Coronary artery (tissue), 2 donors: ENCODE measurements at places on chromosomes 3 and 15.

GRCh38 chr3:163671201-163671600, 1407.1 kb downstream of the SI start:
- no peak for DNase-seq

- no peak for DNase-seq
Observed at GRCh38 chr3:174863488-174863887, 4.4 kb downstream of the NAALADL2 start.

DNA sequence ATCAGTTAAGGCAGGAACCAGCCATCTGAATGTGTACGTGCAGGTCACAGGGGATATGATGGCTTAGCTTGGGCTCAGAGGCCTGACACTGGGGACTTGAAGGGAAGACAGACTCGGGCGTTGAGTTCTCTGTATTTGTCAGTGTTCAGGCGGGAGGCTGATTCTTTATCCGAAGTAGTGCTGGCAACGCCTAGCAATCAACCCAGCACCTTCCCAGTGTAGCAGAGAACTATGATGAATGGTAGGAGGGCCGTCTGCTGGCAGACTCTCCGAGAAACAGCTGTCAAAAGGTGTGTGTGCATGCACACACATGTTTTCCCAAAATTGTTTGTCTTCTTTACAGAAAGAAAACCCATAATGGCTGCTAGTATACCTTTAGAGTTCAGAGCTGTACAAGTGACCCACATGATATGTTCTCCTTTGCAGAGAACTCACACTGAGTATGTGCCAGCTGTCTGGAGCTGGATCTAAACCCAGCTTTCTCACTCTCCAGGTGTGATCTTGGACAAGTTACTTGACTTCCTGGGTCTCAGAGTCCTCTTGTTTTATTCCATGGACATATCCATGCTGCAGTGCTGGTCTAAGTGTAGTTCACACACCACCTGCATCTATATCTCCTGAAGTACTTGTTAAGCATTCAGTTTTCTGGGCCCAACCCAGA, 74.5 kb upstream of the LARS2 start:
- no peak for DNase-seq

DNA sequence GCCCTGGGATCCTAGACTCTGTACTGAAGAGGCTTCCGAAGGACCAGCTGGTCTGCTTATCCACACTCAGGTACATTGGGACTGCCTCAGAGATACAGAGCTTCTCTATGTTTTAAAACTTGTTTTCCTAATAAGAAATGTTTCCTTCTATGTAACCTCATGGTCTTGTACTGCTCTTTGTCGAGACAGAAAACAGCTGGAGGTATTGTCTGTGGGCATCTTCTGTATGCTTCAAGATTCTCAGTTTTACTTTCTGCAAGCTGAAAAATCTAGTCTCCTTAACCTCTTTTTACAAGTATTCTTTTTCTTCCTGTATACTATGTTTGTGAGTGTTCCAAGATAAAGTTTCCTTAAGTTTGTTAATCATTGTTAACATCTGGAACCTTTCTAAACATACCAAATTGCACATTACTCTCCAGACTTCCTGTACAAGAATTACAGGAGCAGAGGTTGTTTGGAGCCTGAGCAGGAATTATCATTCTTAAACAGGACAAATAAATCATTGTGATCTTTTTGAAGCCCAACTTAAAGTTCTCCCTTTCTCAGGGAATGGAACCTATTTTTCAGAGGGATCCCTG, 358.3 kb upstream of the CFAP20DC start:
- no peak for DNase-seq

DNA sequence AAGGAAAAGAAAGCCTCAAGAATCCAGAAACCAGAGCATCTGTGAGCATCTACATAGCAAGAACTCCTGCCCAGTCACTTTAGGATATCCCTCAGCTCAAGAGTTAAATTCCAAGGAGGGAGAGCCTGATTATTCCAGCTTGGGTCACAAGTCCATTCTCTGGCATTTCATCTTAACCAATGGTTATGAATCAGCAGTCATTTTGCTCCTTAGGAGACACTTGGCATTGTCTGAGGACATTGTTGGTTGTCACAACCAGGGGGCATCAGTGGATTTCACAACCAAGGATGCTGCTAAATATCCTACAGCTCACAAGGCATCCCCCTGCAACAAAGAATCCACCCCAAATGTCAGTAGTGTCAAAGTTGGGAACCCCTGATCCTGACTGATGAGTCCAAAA, 51.0 kb upstream of the LMCD1 start:
- no peak for DNase-seq

DNA sequence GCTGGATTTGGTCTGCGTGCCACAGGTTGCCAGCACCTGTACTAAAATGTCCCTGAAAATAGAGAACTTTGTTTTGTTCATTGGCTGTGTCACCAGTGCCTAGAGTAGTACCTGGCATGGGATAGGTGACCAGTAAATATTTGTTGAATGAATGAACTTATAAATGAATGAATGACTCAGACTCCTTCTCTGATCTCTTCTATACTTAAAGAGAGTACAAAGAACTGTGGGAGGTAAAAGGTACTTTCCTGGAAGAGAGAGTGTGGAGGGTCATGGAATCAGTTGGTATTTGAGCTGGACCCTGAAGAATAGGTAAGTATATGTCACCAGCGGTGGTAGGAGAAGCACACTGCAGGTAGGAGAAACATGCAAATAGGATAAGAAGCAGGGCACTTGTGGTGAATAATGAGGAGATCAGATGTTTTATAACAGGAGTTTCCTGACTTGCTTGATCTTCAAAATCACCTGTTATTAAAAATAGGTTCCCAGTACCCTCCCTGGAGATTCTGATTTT, 149.4 kb downstream of the LPP start:
- DNase-seq = no peak

- no peak for DNase-seq
Observed at GRCh38 chr3:174957081-174957480, 97.9 kb downstream of the NAALADL2 start.

- DNase-seq = no peak
Observed at GRCh38 chr3:77620009-77620408, 580.1 kb downstream of the ROBO2 start.

DNA sequence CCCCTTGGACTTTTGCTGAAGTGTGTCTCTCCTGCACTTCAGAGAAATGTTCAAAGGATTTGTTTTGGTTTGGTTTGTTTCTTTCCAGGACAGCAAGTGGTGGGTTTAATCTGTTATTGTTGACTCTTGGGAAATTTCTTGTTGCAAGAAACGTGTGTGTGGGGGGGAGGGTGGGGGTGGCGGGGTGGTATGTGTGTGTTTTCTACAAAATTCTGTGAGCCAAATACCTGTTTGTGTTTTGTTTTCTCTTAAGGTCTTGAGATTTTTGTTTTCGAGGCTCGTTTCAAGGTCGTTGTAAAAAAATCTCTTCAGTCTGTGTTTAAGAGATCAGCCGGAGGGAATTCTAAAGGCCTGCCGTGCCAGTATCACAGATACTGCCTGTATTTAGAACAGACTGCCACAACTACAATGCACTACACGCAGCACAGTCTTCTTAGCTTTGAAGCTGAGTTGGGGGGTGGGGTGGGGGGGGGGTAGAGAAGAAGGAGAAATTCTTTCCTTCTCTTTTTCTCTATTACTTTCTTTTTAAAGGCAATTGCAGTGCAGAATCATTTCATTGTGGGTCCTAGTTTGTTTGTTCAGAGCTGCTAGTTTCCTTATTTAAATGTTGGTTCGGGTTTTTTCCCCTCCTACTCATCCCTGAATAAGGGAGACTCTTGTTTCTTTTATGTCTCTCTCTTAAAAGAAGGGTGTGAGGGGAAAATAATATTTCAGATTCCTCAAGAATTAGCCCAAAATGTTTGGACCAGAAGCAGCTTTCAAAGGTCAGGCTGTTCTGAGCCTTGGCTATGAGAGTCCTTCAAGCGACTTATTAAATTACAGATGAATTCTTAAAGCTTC, 1.4 kb upstream of the BCL6 start:
- no peak for DNase-seq

DNA sequence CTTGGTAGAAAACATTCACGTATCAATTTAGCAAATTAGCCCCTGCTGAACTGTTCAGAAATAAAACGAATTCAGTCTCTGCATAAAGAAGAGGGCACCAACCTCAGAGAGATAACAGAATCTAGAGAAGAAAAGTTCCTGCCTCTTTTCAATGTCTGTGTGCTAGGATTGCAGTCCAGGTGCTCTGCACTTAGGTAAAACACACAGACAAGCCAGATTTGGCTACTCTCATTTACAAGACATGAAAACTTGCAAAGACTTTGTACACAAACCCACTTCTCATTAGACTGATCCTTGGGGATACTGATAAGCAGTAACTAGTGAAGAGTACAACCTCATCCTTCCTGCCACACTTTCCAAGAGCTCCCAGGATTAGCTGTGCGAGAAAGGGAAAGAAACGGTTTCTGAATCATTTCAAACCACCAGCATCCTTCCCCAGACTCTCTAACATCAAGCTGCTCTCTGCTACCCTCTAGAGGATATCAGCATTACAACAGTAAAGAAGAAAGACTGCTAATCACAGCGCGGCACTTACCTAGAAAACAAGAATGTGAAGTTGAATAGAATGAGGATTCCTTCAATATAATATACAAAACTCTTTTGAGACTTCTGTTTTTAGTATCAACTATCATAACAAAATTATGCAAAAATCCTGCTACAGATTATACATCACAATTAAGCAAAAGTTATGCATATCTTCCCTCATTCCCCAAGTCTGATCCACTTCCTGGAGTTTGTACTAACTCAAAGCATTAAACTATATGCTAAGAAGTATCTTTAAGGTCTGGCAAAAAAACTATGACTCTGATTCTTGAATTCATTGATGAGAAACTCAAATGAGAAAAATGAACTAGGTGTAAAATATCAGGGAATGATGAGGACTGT, 306.4 kb downstream of the MAGI1 start:
- no peak for DNase-seq

DNA sequence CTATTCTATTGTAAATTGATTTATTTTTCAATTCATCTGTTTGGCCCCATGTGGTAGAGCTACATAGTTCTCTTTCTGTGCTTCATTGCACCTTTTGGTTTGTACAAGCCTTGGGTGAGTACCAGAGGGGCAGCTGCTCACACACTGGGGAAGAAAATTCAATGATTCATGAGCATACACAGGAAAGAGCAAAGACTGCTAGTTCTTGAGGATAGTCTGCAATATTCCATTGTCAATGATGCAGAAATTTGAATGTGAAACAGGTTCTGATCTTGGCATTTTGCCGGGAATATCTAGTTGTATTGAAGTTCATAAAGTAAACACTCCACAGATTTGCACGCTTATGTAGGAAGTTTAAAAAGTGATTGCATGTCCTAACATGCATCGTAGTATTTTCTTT, 304.6 kb downstream of the NAALADL2 start:
- DNase-seq = no peak

GRCh38 chr3:62109534-62109933, 263.8 kb downstream of the FEZF2 start:
- DNase-seq = peak; percentile 82

DNA sequence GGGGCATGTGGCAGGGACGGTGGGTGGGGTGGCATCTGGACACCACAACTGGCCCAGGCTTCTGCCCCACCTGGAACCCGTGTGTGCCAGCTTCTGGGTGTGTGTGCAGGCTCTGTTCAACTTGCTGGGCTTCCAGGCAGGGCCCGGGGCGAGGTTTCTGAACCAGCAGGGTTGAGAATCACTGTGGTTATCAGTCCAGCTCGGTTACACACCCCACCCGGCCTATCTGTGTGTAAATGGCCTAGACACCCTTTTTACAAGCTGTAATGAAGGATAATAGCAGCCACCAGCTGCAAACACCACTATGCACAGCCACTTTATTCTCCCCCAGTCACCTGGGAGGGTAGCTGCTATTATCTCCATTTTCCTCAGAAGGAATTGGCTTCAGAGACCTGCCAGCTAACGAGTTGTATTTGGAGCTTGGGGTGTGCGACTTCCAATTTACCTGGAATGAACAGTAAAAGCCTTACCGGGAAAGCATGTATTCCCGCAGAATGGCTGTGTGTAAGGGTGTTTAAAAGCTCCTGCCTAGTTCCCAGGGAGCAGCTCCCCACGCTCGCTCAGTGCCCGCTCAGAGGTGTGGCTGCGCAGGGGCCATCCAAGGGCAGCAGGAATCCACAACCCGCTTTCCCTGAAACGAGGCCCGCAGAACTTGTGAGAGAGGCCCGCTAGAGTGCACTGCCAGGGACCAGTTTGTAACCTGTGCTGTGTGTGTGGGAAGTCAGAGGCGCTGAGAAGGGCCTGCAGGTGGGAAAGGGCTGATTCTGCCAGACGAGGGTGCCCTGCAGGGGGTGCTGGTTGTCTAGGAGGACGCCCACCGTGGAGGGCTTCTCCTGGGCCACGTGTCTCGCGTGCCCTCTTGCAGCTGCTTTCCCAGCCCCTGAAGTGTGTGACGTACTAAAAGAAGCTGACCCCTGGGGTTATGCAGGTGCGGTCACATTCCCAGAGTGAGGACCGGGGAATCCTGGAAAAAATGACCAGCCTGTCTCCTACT, 83.5 kb downstream of the C3orf70 start:
- DNase-seq = no peak

DNA sequence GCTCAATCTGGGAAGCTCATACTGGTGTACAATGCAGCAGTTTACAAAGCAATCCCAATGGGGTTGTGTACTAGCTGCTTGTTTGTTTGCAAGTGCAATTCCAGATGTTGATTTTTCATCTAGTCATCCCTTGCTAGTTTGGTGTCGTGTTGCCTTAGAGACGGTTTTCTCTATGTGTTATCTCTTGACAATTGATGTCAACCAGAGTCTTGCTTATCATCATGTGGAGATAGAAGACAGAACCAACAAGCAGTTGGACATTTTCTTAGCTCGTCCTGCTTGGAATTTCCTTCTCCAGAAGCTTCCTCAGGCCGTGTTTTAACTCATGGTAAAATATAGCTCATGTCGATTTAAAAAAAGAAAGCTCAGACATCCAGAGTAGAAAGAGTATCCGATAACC, 262.0 kb upstream of the KCNH8 start:
- DNase-seq = no peak

- DNase-seq = no peak
Observed at GRCh38 chr15:54109014-54109413, 130.8 kb downstream of the UNC13C start.
